ENCODE measurements at places on chromosomes 13 and 19.
A peak's percentile ranks its signal among the peaks of the same experiment; 100 is the strongest.

DNA sequence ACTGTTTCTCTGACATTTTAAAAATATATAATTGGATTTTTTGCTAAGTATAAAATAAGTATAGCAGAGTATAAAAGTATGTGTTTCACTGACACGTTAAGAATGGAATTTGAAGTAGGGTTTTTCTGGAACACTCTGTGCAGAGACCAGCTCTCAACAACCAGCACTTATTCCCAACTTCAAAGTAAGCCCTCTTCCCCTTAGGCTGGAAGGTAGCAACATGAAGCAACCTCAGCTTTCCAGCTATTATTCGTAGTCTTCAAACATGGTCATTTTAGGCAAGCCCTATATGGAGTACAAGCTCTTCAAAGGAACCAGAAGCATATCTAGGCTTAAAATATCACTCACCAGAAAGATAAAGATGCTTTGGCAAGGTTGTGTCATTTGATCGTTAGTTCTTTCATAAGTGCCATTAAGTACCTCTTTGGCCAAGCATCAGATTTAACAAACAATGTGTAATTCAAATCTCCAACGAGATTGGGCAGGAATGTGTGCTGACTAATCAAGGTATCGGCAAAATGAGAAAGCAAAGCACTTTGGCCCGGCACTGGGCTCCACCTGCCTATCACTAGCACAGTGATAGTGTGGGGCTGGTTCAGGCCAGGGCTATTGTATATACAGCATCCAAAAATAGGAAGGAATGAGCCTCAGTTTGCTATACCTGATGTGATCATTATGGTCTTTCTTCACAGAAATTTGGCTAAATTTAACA, 95.9 kb upstream of the FREM2 start:
- no peak for DNase-seq

GRCh38 chr19:2440515-2440914, 13.1 kb upstream of the TIMM13 start:
- no peak for DNase-seq

DNA sequence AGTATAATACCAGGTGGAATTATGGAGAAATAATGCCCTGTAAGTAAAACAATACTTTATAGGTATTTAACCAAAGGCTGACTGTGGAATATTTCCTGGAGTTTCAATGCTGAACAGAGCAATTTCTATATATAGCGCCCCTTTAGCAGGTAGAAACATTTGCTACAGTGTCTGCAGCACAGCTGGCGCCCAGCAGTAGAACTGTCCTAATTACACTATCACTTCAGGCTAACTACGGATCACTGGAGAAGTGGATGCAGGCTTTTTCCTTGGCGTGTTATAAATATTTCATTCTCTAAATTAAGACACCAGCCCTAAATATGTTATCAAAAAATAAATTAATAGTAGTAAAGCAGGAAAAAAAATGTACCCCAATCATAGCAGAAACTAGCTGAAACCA, 3.1 kb downstream of the SHISA2 start:
- no peak for DNase-seq

DNA sequence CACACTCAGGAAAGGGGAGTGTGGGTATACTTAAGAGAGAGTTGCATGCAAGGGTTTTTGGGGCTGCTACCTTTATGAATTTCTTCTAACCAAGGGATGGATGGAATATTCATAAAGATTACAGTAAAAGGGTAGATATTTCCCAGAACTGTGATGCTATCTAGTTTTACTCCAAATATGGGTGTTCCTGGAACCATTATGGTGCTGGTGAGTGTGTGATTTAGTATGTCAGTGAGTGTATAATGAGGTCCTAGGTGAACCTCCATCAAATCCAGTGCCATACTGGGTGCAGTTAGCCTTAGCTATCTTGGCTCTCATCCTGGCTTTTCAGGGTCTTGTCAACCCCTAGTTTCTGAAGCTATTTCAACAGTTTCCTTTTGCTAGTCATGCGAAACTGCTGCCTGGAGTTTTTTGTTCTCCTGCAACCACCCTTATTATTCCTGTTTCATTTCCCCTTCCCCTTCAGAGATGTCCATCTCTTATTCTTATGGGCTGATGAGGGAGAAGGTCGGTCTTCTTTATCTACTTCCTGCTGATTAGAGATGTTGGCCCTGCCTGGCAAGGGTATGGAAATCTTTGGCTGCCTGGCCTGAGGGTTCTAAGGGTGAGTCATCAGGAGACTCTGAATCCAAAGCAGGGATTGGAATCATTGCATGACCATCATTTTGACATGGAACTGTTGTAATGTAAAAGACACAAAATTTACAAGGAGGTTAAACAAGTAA, 202.3 kb downstream of the NBEA start:
- no peak for DNase-seq

DNA sequence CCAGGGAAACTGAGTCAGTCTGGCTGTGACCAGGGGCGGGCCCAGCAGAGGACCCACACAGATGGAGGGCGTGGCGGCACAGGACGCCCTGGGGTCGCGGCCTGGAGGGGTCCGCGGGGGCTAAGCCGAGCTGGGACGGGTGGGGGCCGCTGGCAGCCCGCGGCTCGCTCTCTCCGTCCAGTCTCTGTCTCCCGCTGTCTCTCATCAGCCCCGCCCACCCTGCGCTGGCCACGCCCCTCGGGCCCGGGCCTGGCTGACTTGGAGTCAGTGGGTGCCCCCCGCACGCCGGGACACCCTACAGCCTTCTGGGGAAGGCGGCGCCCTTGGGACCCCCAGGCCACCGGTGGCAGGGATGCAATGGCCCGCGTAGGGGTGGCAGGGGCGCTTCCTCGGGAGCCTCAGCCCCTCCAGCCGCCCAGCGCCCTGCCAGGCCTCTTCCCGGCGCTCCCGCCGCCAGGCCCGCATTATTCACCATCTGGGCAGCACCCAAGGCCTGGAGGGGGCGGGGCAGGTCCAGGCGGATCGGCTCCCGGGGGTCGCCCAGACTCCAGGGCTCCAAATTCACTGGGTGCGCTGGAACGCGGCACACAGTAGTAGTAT, at the start of gene TBXA2R:
TBXA2R (minus strand) TSS at position 186 of the 600 bp plus-strand sequence. CDS start 6,241 bp downstream, outside the sequence.
- peak; percentile 43 for DNase-seq

GRCh38 chr13:23202383-23202782, 21.6 kb downstream of the SGCG start:
- DNase-seq: no peak

DNA sequence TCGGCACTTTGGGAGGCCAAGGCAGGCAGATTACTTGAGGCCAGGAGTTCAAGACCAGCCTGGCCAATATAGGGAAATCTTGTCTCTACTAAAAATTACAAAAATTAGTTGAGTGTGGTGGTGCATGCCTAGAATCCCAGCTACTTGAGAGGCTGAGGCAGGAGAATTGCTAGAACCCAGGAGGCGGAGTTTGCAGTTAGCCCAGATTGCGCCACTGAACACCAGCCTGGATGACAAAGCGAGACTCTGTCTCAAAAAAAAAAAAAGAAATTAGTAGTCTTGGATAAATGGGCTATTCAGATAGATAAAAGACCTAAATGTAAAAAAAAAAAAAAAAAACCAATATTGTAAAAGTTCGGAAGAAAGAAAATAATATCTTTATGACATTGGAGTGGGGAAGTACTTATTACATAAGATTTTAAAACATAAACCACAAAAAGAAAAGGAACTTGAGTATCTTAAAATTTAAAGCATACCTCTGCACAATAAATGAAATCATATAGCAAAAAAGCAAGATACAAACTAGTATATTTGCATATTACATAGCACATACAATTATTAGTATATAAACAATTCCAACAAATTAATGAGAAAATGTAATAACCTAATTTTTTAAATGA, 26.7 kb upstream of the RNASEH2B start:
- DNase-seq: no peak

- peak; percentile 47 for DNase-seq
Measured at GRCh38 chr13:36919833-36920615, at the start of gene SMAD9. SMAD9 (minus strand) TSS chr13:36920238; CDS start chr13:36879689, 40,549 bp downstream.

DNA sequence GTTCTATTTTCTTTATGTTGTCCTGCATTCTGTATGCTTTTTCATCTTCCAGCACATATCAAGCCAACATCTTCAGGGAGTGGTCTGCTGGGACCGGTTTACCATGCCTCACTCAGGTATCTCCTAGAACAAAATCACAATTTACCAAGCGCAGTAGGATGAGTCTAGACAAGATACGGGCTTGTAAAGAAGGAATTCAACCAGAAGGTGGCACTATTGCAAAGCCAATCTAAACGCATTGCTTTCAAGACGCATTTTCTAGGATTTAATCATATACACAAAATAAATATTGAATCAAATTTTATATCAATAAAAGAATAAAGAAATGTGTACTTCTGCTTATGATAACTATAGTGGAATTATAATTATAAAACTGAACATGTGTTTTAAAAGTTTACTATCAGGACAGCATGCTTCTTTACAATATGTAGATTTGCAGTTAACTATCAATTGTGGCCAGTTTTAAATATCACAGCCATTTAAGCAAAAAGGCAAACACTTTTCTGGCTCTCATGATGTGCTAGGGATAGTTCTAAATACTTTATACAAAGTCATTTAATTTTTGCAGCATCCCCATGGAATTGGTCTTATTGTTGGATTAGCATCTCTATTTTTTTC, 16.1 kb upstream of the TPP2 start:
- peak; percentile 72 for DNase-seq

GRCh38 chr19:18109341-18109732, 11.8 kb downstream of the MAST3 start:
- no peak for DNase-seq

GRCh38 chr13:113400621-113401451, 36.9 kb upstream of the GRTP1 start:
- no peak for DNase-seq

DNA sequence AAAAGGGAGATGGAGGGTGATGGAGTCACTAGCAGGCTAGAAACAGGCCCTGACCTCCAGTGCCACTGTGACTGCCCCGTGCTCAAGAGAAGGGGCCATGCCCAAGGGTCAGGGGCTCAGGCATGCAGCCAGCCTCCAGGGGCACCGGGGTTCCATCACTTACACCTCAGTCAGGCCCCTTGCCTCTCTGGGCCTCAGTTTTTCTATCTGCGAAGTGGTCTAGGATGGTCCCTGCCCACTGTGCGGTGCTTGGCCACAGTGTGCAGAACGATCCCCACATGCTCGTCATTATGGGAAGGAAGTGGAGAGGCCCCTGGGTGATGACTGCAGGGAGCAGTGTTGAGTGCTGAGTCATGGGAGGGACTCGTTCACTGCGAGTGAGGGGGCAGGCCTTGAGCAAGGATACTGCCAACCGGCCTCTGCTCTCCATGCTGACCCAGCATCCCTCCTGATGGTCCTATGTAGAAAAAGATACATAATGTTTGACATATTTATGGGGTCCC, 23.1 kb downstream of the TMED1 start:
- no peak for DNase-seq

DNA sequence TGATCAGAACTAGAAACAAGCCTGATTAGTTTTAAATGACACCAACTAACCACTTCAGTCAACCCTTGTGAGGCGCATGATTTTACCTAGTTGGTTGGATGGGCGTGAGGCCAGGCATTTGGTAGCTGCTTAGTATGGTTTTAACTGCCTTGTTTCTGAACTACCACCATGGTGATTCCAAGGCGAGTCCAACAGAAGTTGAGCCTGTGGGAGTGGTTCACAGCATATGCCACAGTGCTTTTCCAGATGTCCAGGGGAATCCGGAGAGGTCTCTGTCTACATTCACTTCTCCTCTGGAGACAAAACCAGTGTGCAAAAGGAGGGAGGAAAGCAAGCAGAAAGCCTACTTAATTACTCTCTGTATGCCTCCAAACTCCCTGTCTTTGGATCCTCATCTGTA, 524.1 kb downstream of the GPC6 start:
- no peak for DNase-seq

GRCh38 chr13:46569456-46569855, 16.5 kb downstream of the LRCH1 start:
- DNase-seq: no peak

DNA sequence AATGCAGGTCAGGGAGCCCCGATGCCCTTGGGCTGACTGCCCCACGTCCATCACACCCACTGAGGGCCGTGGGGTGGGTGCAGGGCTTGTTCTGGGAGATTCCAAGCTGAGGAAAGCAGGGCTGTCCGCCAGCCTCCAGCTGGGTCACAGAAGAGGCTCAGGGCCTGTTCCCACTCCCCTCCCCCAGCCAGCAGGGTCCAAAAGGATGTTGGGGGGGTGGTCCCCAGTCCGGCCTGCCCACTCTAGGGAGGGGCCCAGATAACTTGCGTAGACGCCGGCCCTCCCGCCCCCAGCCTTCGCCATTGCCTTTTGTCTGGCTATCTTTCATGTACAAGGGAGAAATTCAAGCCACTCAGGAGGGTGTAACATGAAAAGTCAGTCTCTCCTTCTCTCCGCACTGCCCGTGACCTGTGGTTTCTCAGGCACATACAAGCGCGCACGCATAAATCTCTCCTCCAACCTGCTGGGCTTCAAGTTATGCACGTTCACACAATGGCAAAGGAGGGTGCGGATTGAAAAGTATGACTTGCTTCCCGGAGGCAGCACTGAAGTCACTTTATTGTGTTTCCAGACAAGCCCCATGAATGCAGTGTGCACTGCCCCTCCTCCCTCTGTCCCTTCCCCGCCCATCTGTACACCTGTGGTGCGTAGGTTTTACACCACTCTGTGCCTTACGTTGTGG, 20.2 kb downstream of the CARM1 start:
- DNase-seq: no peak
